ENCODE measurements at places on chromosomes 11 and 22.
A peak's percentile ranks its signal among the peaks of the same experiment; 100 is the strongest.

- DNase-seq = no peak
These were observed 5.3 kb downstream of the KCNQ1OT1 start for GRCh38 chr11:2694495-2694894.

DNA sequence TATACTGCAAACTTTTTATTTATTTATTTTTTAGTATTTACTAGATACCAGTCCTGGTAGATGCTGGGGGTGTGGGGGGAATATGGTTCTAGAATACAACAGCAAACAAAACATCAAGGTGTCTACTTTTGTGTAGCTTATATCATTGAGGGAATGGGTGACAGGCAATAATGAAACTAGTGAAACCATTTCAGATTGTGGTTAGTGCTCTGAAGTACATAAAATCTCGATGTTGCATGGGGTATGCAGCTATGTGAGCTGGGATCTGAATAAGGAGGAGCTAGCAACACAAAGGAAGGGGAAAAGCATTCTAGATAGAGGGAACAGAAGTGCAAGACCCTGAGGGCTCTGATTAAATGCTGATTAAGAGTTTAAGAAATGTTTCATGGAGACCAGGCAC, 103.5 kb downstream of the WT1 start:
- DNase-seq = no peak

GRCh38 chr11:134592391-134592990, 180.4 kb upstream of the B3GAT1 start:
- DNase-seq = peak; percentile 40

DNA sequence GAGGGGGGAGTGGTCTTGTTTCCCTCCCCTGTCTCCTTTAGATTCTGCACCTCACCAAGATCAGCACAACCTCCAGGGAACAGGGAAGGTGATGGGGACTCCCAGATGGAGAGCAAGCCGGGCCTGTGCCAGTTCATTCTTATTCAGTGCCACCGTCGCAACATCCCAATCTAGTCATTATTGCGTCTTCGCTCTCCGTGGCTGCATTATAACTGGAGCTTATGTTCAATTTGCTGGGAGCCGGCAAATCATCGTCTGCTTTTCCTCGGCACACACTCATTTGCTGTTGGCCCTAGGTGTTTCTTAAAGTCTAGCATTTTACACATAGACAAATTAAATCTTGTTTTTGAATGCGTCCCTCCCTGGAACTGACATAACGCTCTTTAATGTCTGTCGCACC, 1269.7 kb downstream of the BRD1 start:
- no peak for DNase-seq
